ENCODE measurements at places on chromosomes 3 and 15.

DNA sequence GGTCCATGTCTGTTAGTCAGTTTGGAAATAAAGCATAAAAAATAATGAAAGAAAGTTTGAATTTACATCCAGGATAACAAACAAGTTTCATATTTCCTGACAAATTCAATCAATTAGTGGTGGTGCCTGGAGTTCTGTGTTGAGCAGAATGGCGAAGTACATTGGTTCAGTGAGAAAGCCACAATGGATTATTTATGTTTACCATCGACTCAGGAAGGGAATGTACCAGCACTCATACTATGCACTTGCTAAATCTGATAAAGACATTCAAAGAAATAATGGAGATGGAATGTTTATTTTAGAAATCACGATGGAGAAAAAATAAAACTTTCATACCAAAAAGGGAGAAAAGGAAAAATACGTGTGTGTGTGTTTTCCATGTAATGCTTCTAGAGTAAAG lies 45.3 kb upstream of the MME start:
- no peak for DNase-seq

DNA sequence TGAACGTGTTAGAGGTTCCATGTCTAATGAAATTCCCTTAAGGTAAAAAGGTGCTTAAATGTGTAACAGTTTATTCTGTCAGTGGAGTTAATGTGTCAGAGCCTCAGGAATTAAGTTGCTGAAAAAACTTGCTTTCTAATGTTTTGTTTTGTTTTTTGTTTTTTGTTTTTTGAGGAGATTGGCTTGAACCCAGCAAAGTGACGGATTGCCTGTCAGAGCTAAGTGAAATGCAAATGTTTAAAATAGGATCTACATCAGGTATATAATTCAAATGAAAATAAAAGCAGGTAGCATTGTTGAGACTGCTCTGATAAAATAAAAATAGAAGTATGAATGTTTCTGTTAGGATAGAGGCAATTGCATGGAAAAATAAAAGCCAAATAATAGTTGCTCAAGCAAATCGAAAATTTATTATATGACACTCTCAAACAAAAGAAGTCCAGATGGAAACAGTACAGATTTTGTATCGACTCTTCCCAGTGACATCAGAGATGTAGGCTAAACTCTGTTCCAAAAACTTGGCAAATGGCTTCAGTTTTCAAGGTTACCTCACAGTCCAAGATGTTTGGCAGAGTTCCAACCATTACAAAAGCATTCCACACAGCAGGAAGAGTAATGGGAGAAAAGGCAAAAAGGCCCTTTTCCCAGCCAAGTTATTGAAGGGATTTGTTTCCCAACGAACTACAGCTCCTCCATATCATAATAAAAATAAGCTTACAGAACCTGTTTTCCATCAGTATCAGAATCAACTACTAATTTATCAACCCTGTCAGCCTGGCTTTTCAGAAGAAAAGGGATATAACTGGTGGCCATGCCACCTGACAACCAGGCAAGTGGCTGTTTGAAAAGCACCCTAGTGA lies 291.0 kb downstream of the TBL1XR1 start:
- DNase-seq = no peak

- DNase-seq = no peak
Measured at GRCh38 chr3:129248286-129248979, 973 bp upstream of the COPG1 start.

DNA sequence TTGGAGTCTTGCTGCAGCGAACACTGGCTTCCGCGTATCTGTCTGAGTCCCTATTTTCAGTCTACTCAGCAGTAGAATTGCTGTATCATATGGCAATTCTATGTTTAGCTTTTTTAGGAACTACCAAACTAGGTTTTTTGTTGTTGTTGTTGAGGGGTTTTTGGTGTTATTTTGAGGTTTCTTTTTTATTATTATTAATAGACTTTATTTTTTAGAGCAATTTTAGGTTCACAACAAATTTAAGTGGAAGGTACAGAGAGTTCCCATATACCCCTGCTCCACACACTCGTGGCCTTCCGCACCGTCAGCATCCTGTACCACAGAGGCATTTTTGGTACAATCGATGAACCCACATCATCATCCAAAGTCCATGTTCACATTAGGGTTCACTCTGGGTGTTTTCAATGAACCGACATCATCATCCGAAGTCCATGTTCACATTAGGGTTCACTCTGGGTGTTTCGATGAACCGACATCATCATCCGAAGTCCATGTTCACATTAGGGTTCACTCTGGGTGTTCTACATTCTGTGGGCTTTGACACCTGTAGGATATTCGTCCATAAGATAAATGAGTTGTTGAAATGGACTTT lies 67.9 kb downstream of the LMLN start:
- DNase-seq = no peak

DNA sequence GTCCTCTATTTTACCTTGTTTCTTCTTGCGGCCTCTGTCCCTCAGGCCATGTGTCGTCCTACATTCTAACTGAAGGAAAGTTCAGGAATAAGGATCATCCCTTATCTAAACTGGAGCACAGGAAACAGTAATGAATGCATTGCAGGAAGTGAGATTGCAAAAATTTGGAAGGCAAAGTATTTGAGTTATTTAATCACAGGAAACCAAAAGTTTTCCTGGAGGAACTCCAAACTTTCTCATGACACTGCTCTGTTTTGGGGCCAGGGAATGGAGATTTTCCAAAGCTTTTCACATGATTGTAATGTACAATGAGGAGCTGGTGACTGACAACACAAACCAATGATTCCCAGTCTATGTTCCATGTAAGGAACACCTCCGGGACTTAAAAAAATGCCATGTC lies 57.8 kb upstream of the PLSCR4 start:
- DNase-seq = no peak

GRCh38 chr3:104564045-104564643 lies 802.6 kb upstream of the ALCAM start:
- DNase-seq = no peak

GRCh38 chr15:75661100-75661755 lies 13.5 kb downstream of the SNX33 start:
- DNase-seq = no peak

DNA sequence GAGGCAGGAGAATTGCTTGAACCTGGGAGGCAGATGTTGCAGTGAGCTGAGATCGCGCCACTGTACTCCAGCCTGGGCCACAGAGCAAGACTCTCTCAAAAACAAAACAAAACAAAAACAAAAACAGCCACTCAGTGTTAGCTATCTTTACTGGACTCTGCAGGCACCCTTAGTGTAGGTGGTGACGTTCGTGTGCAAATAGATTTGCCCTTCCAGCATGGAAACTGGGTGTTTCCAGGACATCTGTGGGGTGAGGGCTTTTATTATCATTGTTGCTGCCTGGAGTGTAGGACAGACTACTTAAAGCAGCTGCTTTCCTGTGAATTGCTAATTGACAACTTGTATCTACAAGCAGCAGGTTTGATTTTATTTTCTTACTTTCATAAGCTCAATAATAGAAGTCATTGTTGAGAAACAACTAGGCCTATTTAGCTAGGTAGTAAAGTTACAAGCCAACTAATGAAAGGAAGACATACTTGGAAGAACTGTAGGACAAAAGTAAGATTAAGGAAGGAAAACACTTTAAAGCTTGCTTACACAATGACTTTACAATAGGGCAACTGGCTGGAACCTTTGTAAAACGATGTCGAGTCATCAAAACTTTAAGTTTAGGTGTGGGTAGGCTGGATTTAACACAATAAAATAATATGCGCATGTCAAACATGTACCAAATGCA lies 25.4 kb upstream of the SPPL2A start:
- DNase-seq = no peak

- no peak for DNase-seq
Measured at GRCh38 chr3:11635680-11636393, 7.9 kb downstream of the VGLL4 start.

- no peak for DNase-seq
Measured at GRCh38 chr3:117752984-117753717, 1043.6 kb downstream of the TUSC7 start.

- no peak for DNase-seq
Measured at GRCh38 chr3:194885766-194886165, 200.1 kb downstream of the FAM43A start.

- no peak for DNase-seq
Measured at GRCh38 chr3:134874737-134875413, 79.8 kb downstream of the EPHB1 start.

GRCh38 chr3:149247008-149247710 lies 25.5 kb upstream of the CP start:
- DNase-seq = no peak

GRCh38 chr3:128426128-128426921 lies 40.4 kb downstream of the DNAJB8 start:
- DNase-seq = peak; percentile 66

DNA sequence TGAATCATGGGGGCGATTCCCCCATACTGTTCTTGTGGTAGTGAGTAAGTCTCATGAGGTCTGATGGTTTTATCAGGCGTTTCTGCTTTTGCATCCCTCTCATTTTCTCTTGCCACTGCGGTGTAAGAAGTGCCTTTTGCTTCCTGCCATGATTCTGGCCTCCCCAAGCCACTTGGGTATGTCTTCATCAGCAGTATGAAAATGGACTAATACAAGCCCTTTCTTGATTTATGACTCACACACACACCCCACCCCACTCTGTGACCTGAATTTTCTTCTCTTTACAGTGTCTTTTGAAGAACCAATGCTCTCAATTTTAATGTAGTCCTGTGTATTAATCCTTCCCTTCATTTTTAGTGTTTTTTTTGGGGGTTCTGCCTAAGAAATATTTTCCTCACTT lies 244.8 kb downstream of the PLCL2 start:
- DNase-seq = no peak

DNA sequence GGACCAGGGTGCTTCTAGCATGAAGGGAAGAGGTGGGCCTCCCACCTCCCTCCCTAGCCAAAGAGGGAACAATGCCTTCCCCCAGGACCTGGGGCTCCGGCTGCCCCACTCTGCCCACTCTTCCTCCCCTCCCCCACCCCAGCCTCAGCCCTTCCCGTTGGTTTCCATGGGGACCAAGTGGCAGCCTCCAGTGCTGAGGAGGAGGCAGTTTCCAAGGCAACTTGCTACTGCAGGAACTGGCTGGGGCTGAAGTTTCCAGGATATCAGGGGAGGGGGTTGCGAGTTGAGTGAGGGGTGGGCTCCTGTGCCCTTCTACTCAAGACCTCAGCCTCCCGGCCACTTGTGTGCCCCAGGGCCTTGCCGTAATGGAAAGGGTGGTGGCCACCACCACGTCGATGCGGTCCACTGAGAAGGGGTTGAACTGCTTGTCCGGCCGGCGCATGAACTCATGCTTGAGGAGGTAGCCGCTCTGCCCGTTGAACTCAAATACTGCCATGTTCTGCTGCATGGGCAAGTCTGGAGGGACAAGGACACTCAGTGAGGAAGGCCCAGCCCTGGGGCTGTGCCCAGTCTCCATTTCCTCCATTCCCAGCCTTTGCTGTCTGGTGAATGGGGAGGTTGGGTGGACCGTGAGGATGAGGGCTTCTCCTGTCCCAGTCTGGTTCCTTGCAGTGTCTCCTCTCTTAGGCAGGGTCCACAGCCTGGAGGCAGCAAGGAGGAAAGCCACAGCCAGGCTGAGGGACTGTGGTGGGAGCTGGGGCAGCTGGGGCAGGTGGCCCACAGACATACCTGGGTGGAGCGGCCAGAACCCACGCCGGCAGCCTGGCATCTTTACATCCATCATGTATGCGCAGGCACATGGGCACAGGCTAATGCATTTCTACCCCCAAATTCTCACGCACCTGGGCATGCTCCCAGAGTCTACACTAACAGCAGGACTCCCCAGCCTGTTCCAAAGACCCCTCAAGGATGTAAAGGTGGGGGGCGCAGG lies 11.3 kb upstream of the ANKRD63 start:
- no peak for DNase-seq

- no peak for DNase-seq
Measured at GRCh38 chr15:87660251-87661129, 596.0 kb downstream of the NTRK3 start.

DNA sequence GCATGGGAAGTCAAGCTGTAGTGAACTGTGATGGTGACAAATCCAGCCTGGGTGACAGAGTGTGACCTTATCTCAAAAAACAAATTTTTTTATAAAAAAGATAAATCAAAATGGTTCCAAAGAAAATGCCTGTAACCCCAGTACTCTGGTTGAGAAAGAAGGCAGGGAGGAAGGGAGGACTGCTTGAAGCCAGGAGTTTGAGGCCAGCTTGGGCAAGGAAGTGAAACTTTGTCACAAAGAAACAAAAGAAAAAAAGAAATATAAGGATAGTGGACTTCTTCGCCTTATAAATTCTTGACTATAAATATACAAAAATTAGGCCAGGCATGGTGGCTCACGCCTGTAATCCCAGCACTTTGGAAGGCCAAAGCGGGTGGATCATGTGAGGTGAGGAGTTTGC lies 34.1 kb downstream of the SMARCC1 start:
- DNase-seq = no peak

DNA sequence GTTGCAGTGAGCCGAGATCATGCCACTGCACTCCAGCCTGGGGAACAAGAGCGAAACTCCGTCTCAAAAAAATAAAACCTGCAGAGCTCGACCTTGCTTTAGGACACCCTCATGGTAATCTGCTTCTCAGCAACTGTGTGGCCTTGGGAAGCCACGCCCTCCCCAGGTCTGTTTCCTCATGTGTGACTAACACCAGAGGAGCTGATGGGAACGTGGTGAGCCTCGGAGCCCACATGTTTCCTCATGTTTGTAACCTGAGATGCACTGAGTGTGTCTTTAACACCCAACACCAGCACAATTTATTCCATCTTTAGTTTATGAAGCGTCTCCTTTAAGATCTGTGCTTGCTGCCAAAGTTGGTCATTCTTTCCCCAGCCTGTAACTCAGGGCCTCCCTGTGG lies 142.8 kb downstream of the OCA2 start:
- DNase-seq = no peak

DNA sequence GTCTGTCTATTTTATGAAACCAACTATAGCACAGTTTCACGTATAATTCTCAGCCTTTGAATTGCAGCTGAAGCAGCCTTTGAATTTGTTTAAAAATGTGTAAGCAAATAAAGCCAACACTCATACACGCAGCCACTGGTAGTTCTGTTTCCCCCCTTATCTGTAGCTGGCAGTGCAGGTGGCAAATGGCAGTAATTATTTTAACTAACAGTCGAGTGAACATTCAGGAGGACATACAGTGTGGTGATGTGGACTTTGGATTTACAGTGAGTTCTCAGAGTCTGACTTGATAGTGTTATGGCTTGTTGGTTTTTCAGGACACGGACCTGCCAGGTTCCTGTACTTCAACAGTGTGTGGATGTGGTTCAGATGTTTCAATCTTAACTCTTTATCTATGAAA lies 64.0 kb upstream of the SKOR1 start:
- DNase-seq = no peak

- DNase-seq = no peak
Measured at GRCh38 chr15:73683257-73683776, 866 bp upstream of the CD276 start.

- DNase-seq = no peak
Measured at GRCh38 chr3:151775314-151776258, 38.3 kb upstream of the AADAC start.

GRCh38 chr3:140588558-140588957 lies 89.3 kb upstream of the TRIM42 start:
- DNase-seq = no peak

- no peak for DNase-seq
Measured at GRCh38 chr3:56469141-56469540, 874 bp upstream of the ERC2 start.

- no peak for DNase-seq
Measured at GRCh38 chr15:98160236-98160635, 199.7 kb downstream of the ARRDC4 start.

Data from activated B cell treated with CpG ODN at 0.5 μM for 24 hours (primary cell).